HFFc6 (cell line): ENCODE measurements at places on chromosomes 6 and 20.

DNA sequence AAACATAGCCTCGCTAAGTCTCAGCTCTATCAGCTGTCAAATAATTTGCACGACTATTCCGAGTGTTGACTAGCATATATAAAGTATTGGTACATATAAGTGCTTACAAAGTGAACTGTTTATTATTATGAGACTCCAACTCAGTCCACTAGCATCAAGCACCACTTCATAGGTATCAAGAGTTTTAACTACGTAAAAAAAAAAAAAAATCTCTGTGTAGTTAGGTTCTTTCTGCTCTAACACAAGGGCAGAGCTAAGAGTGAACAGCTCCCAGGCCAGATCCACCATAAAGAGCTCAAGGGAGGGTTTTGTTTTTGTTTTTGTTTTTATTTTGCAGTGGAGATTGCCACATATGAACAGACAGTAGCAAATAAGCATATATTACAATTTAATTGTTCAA lies 309.8 kb upstream of the SGK1 start:
- DNase-seq: no peak

DNA sequence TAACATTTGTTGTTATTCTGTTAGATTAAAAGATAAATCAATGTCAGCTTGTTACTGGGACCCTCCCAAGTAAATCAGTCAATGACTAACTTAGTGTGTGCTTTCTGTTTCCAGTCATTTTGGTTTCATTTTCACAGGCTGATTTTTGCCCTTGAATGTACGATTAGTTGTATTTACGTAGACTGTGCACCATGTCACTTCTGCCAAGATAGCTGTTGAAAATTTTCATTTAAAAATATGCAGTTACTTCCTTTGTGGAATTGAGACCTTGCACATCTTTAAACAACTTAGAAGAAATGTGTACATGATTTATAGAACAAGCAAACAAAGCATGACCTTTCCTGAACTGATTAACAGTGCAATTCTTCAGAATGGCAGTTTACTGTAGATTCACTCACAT lies 944.8 kb upstream of the CITED2 start:
- DNase-seq: no peak

GRCh38 chr6:128519132-128519930 lies 1.1 kb downstream of the PTPRK start:
- DNase-seq: peak; percentile 36

DNA sequence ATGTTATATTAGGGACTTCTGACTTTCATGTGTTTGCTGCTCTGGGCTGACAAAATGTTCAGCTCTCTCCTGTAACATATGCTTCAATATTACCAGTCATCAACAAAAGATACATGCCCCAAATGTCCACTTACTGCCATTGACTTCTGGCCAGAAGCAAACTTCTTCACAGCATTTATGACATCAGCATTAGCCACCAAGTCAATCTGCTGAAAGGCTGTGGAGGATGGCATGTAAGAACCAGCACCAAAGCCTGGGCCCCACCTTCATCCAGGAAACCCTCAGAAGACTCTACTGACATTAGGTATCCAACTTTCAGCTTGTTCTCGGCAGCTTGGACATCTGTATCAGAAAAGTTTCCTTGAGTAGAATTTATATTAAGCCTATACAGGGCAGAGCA lies 595.5 kb downstream of the COL12A1 start:
- DNase-seq: no peak

- no peak for DNase-seq
These were observed 33.7 kb downstream of the PAX1 start for GRCh38 chr20:21739161-21739560.

DNA sequence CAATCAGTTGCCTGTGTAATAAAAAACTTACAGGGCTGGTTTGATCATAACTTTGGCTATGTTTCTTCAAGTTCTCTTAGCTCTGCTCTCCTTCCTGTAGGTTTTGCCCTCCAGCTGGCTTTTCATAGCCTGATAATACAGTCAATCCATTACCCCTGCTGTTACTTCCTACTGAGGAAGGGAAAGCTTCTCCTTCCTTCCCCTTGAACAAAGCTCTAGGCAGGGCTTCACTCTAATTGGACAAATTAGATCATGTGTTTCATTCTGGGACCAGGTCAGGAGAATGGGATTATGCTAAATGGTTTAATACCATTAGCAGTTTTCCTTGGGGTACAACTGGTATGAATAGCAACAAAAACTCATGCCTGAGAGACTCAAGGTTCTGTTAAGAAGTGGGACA lies 106.8 kb upstream of the MCHR2 start:
- no peak for DNase-seq

DNA sequence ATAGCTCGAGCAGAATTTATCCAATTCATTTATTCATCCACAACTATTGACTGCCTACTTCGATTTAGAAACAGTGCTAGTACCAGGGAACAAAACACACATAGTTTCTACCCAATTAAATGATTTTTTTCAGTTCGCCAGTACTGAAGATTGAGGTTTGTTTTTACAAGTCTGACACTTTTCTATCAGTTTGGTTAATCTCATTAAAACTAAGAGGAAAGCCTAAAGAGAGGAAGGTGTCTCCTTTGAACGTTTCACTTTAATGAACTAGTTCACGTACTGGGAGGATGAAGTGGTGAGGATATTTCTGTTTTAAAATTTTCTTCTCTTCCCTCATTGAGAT lies 570 bp upstream of the ANKS1A start:
- no peak for DNase-seq

DNA sequence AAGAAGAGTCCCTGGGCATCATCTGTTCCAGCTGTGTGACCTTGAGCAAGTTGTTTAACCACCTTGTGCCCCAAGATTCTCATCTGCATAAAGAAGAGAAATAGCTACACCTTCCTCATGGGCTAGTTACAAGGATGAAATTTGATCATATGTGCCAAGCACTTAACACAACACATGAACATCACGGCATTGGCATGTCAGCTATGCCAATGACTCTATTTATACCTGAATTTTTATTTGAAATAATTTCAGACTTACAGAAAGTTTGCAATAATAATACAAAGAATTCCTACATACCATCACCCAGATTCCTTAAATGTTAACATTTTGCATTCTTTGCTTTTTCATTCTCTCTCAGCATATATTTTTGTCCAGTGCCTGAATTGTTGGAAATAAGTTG lies 21.0 kb upstream of the TCF15 start:
- DNase-seq: no peak

DNA sequence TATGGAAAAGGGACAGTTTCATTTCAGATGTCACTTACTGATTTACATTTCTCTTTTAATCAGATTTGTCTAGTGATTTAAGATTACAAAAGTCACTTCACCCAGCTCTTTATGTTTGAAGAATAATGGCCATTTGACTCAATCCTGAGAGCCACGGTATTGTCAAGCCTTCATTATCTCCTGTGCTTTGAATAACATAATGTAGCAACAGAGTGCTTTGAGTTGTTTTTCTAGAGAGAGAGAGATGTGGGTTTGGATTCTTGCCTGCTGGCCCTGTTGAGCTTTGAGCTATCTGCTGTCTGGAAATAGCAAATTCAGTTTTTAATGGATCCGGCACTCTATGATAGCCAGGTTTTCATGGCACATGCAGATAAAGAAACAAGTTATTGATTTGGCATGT lies 478.4 kb upstream of the SOX4 start:
- DNase-seq: no peak

- DNase-seq: no peak
These were observed 105.7 kb downstream of the EDN1 start for GRCh38 chr6:12395898-12396297.

DNA sequence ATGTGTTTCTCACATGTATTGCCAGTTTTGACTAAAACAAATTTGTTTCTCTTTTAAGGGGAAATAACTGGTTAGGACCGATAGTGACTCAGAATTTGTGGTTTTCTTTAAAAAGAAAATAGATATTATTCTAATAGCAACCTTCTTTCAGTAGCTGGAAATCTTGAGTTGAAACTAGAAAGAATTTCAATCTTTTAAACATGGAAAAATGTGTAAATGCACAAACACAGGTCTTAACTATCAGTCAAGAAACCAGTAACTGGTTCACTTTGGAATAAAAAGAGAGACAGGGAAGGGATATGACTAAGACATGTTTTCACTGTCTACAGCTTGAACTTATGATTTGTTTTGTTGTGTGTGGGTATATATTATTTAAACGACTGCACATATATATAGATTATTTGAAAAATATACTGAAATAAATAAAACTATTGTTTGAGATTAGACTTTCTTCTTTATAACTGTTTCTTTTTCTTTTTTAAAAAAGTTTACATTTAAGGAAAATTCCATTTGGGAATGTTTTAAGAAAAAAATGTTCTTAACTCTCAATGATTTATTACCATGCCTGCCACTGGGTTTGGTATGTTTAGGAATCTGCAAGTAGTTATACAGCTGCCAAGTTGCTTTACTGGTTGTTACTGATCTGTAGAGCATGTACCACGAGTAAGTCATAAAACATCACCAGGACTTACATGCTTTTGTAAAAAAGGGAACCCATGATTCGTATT lies 753.3 kb upstream of the MARCKS start:
- peak; percentile 82 for DNase-seq

DNA sequence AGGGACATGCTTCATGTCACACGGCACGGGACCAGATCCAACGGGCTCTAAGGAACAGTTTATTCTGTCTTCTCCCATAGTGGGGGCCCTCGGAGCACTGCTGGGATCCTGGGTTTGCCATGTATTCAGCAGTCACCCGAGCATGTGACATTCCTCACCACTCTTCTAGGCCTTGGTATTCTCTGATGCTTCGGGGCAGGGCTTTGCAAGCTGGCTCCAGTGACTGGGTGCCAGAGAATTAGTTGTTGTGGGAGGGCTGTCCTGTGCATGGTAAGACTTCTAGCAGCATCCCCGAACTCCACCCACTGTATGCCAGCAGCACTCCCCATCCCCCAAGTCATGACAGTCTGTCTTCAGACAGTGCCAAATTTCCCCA lies 5.4 kb downstream of the CCN5 start:
- DNase-seq: peak; percentile 87

- no peak for DNase-seq
These were observed 17.2 kb downstream of the LAMP5 start for GRCh38 chr20:9531581-9531980.

- no peak for DNase-seq
These were observed 3.8 kb downstream of the CEBPB start for GRCh38 chr20:50194422-50194830.

- DNase-seq: no peak
These were observed 59.4 kb downstream of the GFOD1 start for GRCh38 chr6:13427801-13428582.

DNA sequence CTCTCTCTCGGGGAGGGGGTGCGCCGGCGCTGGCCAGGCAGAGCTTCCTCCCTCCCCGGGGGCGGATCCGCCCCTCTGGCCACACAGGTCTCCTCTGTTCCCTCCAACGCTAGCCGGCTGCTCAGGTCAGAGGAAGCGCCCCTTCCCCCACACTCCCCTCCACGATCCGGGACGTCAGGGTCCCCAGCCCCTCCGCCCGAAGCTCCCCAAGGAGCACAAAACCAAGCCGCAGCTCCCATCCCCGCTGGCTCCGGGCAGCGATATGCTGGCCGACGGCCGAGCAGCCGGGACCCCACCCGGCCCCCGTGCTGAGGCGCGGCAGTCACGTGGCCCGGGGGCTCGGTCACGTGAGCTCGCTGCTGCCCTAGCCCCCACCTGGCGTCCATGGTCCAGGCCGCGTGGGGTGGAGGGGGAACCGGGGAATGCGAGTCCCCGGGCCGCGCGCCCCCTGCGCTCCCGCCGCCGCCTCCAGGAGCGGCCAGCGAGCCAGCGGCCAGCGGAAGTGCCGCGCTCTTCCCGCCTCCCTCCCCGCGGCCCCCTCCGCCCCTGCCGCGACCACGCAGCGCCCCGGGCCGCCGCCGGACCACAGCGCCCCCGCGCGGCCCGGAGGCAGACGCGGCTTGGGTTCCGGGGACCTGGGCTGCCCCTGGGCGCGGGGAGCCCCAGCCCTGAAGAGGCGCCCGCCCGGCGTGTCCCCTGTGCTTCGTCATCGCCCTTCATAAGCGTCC lies at the start of gene SLC35B2:
Gene SLC35B2 (minus strand): TSS at position 504 of the 728 bp plus-strand sequence. CDS start 118 bp downstream, at position 386.
- peak; percentile 55 for DNase-seq

- DNase-seq: no peak
These were observed 53.8 kb upstream of the CCDC28A start for GRCh38 chr6:138719744-138720143.

DNA sequence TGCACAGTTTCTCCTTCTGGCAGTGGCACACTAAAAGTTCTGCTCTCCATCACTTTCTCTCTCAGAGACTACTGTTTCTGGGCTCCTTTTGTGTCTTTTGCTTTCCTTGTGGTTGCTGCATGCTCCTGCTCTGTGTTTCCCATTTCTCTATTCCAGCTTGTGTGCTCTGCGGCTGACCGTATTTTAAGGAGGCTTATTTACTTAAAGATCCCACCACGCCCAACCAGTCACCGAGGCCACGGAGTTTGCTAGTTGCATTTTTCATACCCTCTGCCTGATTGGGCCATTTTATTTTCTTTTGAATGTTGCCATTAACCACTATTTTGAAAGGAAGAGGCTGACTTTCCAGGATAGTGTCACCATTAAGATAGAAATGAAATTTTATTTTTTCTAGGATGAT lies 626.4 kb upstream of the MMS22L start:
- no peak for DNase-seq

GRCh38 chr6:4394786-4395185 lies 259.4 kb upstream of the ECI2 start:
- no peak for DNase-seq

DNA sequence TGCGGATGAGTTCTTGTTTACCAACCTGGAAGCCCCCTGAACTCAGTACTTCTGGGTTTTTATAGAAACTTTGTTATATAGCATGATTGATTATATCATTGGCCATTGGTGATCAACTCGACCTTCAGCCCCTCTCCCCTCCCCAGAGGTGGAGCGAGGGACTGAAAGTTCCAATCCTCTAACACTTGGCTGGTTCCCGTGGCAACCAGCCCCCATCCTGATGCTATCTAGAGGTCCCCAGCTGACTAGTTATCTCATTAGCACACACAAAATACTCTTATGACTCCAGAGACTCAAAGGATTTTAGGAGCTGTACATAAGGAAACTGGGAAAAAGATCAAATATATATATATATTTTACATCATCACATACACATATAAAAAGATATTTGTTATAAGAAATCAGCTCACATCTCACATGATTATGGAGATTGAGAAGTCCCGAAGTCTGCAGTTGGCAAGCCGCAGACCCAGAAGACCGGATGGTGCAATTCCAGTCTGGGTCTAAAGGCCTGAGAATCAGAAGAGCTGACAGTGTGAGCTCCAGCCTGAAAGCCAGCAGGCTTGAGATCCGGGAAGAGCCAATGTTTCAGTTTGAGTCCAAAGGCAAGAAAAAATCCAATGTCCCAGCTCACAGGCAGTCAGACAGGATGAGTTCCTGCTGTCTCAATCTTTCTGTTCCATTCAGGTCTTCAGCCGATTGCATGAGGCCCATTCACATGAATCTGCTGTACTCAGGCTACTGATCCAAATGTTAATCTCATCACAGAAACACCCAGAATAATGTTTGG lies 179.3 kb upstream of the DTNBP1 start:
- DNase-seq: no peak

- DNase-seq: no peak
These were observed 28.1 kb upstream of the VAPB start for GRCh38 chr20:58360936-58361335.

DNA sequence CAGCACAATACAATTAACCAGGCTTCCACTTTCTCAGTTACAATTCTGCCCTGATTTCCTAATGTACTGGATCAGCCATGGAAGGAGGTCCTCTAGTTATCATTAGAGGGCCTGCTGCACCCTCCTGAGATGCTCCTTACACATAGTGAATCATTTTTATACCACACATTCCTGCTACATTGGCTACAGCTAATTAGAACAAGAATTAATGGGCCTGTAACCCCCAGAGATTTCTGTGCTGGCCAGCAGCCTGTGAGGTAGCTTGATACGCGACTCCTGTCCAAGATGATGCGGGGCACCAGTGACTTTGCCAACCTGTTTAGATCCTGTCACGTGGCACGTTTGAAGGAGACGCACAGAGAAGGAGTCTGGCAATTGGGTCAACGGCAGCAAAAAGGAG lies 422.8 kb downstream of the EPM2A start:
- DNase-seq: no peak
